NCI-H2107 (cell line): ENCODE measurements at places on chromosomes 7 and 10.
A peak's percentile ranks its signal among the peaks of the same experiment; 100 is the strongest.

GRCh38 chr10:95214793-95215192 lies 20.8 kb downstream of the ACSM6 start:
- DNase-seq: no peak

DNA sequence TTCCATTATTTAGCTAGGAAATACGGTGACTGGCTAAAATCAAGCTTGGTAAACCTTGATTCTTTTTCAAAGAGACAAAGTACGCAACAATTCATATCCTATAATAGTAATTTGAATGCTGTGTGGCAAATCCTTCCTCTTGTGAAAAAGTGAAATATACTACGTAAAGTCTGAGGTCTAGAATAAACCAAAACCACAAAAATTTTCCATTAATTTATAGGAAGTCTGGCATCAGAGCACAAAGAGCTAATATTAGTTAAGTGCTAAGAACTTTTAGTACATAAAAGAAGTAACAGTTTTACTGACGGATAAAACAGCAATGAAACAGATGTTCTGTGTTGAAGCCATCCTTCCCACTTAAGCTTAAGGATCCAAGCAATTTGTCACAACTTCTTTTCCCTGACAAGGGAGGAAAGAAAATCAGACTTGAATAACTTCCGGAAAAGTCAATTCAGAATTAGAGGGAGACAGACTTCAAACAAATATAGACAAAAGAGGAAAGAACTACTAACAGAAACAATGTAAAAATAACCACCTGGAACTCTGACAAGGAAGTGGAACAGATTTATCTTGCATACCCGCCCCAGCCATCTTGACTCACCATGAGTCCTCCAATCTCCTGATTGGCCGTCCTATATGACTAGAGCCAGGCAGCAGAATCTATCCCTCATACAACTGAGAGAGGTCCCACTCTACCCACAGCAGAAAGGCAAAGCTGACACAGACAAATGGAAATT lies 34.6 kb downstream of the RHEB start:
- DNase-seq: no peak

- DNase-seq: no peak
These were observed 36.2 kb downstream of the LAMB1 start for GRCh38 chr7:107966711-107967110.

DNA sequence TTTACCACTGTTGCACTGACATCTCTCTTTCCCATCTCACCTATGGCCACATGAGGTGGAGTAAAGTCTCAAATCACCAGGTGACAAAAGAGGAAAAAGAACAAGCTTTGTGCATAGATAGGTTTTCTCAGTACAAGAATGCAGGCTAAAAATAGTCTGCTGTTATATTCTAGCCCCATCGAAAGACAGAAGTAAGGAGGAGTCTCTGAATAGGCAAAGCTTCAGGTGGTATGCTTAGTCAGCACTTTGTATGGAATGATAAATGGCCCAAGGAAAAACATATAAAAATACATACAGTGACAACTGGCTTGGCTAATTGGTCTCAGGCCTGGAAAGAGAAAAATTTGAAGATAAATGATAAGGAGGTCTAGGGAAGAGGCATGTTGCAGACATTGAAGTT lies 39.6 kb upstream of the KCND2 start:
- no peak for DNase-seq

DNA sequence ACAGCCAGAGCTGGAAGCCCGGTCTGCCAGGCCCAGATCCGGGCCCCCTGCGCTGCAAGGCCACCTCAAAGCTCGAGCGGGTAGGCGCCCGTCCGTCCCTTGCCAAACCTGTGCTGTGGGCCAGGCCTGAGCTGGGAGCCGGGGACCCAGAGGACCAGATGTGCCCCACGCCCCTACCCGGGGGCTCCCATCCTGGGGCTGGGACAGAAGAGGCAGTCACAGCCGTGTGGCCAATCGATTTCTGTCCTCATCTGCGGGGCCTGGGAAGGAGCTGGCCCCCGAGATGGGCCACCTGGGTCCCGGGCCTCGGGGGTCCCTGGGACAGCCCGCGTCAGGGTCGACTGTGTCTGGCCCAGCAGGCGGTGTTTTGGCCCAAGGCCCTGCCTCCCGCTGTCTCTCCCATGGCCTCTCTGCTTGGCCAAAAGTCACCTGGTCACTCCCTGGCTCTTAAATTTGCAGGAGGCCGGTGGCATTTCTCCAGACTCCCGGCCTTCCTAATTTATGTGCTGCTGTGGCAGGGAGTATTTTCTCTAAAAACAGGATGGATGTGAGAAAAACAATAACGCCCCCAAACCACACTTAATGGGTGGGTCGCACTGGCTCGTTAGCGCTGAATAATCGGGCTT lies 63.8 kb downstream of the UNCX start:
- no peak for DNase-seq

DNA sequence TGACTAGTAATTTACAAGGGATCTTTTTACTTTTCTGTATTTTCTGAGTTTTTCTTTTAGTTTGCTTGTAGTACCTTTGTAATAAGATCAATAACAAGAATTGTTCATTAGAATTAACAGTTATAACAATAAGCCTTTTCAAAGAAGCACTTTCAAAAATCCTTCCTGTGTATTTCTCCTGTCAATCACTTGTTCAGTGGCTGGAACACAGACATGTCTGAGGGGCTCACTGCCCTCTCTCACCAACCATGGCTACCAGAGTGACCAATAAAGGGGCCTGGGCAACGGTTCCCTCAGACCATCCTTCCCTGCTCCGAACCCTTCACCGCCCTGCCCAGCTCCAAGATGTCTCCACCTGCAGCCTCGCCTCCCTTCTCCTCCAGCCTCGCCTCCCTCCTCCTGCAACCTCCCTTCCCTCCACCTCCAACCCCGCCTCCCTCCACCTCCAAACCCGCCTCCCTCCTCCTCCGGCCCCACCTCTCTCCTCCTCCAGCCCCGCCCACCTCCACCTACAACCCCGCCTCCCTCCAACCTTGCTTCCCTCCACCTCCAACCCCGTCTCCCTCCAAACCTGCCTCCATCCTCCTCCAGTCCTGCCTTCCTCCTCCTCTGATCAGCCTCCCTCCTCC lies 353.4 kb downstream of the TNS3 start:
- DNase-seq: no peak

GRCh38 chr10:110569736-110570135 lies 2.2 kb downstream of the SMC3 start:
- DNase-seq: no peak

DNA sequence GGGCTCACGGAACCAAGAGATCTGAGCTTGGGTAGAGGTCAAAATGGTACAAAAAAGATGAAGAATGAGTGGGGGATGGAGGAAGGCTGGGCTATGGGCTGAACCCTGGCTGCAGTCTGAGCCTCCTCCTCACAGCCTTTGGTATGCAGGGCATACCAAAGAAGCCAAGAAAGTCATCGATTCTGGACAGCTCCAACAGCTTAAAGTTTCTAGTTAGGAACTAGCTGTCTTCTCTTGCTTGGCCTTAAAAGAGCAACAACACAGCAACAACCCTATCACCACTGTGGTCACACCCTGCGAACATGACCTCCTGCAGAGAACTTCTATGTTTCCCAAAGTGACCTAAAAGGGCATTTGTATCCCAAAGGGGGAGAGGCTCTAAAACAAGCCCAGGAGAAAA lies 126.1 kb upstream of the EFCAB10 start:
- no peak for DNase-seq

GRCh38 chr7:104135760-104136558 lies 71.9 kb downstream of the ORC5 start:
- no peak for DNase-seq

DNA sequence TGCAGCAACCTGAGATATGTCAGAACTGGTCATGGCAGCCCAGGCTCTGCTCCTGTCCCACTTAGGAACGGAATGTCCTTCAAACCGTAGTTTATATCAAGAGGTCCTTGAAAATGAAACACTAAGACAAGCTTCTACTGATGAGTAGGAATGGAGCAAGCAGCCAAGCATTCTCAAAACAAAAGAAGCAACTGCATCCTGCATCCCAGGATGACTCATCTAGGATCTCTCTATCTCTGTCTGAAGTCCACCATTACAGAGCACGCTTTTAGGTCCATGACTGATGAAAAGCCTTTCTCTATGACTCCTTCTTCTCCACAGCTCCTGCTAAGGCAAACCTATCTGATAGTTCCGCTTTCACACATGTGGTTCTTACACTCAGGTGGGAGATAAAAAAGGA lies 16.3 kb downstream of the MBL2 start:
- DNase-seq: no peak

DNA sequence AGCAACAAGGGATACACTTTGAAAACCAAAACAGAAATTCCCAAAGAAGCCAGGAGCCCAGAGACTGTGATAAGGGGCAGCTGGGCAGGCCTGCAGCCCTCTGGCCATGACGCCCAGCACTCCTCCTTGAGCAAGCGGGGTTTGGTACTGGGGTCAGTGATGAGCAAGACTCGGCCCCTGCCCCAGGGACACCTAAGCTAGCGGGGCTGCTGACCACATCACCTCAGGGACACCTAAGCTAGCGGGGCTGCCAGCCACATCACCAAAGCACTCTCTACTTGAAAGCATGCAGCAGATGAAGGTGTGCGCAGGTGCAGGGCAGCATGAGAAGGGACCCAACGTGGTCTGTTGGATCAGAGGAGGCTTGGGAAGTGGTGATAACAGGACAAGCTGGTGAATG lies 108.0 kb upstream of the PPP2R2D start:
- DNase-seq: no peak

DNA sequence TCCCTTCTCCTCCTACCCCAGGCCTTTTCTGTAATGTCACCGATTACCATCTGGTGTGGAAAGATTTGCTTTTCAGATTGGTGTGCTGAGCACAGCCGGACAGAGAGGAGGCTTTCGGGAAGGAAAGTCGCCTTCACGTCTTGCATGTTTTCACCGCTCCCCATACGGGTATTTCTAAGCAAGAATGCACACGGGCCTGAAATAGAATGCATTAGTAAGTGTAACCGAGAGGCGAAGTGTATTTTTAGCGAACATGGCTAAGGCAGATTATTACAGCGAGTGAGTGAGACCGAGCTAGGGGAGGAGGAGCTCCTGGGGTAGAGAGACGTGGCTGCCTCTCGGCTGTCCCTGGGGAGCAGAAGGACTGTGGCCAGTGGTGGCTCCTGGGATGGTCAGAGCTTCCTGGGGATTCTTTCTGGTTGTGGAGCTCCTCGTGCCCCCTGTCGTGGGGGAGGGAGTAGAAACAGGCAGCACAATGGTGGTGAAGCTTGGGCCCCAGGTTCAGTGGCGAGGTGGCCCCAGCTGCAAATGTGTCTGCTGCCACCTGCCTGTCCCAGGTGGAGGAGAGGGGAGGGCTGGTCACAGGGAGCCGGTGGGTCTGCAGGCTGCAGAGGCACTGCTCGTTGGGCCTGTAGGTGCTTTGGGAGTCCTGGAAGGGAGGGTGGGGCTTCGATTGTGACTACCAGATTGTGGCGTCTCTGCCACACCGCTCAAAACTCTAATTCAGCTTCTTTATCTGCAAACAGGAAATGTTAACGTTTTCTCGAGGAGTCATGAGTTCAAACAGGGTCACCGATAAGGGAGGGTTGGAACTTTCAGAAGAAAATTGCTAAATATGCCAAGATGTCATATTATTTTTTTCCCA lies 135.8 kb downstream of the CAMK1D start:
- DNase-seq: peak; percentile 25

DNA sequence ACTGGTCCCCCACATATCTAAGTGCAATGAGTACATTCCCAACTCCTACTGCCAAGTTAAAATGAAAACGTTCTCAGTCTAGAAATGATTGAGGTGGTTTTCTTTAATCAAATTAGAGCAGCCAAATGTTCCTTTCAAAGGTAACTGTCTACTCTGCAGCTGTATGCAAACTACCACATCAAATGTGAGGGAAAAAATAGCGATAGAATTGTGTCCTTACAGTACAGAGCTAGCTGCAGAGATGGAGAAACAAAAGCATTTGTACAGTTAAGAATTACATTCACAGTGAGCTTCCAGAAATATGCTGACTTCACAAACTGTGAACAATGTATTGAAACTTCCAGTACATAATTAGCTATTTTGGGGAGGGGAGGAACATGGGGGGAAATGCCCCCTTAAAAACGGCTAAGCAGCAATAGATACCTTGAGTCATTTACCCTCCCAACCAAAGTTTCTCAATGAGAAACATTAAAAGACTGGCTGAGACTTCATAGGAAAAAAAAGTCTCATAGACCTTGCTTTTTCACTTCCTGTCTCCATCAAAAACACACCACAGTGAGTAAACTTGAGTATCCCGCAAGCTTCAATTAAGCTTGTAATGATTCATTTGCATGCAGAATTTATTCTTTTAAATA lies 22.9 kb downstream of the CDK6 start:
- no peak for DNase-seq

GRCh38 chr10:130555411-130555750 lies 419.2 kb downstream of the GLRX3 start:
- no peak for DNase-seq

- DNase-seq: peak; percentile 0
These were observed 804 bp downstream of the FRAT1 start for GRCh38 chr10:97319671-97320479.

- no peak for DNase-seq
These were observed 130.5 kb downstream of the KLF6 start for GRCh38 chr10:3654496-3654895.

DNA sequence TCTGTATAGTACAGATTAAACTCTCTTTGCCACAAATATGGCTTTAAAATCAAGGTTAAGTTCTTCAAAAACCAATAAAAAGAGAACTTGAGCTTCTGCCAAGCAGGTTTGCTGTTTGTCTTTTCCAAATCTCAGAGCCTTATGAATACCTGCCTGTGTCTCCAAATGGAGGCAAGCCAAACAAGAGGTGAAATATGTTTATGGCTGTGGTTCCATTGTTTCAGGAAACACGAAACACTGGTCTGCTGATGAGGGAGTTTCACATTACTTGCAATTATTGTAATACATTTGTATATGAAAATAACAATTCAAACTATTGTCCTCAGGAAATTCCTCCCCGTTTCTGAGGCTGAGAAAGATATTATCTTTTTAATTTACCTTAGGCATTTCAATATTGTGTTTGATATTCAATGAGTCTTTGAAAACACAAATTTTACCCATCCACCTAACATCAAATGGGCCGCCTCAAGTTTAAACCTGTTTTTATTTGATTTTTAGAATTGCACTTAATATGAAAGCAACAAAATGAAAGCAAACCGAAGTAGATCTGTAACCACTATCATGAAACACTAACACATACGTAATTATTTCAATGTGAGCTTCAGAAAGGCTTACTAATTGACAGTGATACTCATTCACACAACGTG lies 359.3 kb downstream of the HGF start:
- DNase-seq: no peak

- no peak for DNase-seq
These were observed 83.4 kb upstream of the IFRD1 start for GRCh38 chr7:112366886-112367285.

GRCh38 chr7:20790375-20790774 lies 3.7 kb upstream of the SP8 start:
- no peak for DNase-seq

DNA sequence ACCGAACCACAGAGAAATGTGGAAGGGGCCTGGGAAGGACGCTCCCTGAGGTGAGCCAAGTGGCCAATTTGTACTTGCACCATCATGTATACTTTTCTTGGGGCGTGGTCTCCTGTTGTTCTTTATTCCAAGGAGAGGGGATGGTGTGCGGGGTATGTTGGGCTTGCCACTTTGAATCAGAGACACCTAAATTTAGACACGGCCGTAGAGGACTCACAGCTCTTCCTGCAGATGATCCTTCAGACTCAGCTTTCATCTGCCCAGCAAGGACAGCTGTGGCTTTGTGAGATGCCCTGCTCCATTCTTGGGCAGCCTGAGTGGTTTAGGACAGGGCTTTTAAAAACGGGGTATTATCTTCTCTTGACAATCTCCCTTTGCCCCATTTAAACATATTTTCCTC lies 473.2 kb downstream of the REEP3 start:
- DNase-seq: no peak
